ENCODE measurements at places on chromosomes 11 and 22.

DNA sequence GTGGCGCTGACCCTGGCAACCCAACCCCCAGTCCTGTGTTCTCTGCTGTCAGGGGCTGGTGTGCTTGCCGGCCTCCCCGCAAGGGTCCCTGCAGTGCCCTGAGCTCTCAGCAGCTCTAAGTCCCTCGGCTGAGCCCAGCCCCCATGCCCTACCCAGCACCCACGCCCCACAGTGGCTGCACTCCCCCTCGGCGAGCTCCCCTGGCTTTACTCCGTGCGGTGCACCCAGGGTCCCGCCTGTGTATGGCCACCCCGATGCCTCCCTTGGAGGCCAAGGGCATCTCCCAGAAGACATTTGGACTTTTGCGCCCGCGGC, 72.5 kb upstream of the SHISAL1 start:
- no peak for DNase-seq

GRCh38 chr11:134728186-134728585, 316.1 kb upstream of the B3GAT1 start:
- no peak for DNase-seq

- no peak for DNase-seq
Measured at GRCh38 chr11:67465189-67465510, 3.9 kb downstream of the TMEM134 start.

GRCh38 chr22:49037701-49038245, 789.9 kb downstream of the BRD1 start:
- no peak for DNase-seq

- no peak for DNase-seq
Measured at GRCh38 chr11:128200467-128200866, 386.9 kb downstream of the ETS1 start.

GRCh38 chr11:21883354-21883753, 309.5 kb upstream of the ANO5 start:
- DNase-seq = no peak

Data from NCI-H1436 (cell line).